ENCODE measurements at places on chromosomes 13 and 19.

- DNase-seq = no peak
Measured at GRCh38 chr19:7461841-7462629, 26.8 kb downstream of the PEX11G start.

- DNase-seq = no peak
Measured at GRCh38 chr13:49859560-49859959, 67.1 kb upstream of the KPNA3 start.

- no peak for DNase-seq
Measured at GRCh38 chr19:7063764-7064418, 5.4 kb upstream of the MBD3L3 start.

DNA sequence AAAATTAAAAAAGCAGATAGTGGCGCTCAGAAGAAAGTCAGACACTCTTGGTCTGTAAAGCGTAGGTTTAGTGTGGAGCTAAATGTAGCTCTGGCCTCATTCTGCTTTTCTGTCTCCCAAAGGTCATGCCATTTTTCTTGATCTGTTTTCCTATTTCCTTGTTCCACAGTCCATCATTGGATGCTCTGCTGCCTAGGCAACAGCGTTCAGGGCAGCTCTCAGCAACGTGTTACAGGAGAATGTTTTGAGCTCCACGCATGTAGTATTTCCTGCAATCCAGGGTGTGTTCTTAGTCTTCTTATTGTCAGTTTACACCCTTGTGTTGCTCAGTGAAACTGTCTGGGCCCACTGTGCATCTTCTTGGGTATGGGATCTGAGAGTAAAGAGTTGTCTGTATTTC is 46.0 kb upstream of the PCDH8 start:
- DNase-seq = no peak

DNA sequence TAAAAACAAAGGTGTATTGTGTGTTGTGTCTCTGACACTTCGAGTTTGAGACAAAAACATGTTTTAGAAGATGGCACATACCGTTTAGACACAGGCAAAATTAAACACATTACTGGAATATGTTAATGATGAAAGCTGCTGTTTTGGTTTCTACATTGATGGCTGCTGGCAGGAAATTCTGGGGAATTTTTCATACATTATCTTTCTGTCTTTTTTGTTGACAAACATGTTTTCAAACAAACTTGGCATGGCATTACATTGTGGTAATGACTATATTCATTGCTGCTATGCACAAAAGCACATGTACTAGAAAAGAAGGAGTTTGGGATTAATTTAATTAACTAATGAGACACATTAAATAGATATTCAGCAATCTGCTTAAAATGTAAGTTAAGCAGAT is 1187.6 kb downstream of the OLFM4 start:
- DNase-seq = no peak

GRCh38 chr19:5530701-5531100 is 37.1 kb downstream of the TINCR start:
- DNase-seq = no peak

DNA sequence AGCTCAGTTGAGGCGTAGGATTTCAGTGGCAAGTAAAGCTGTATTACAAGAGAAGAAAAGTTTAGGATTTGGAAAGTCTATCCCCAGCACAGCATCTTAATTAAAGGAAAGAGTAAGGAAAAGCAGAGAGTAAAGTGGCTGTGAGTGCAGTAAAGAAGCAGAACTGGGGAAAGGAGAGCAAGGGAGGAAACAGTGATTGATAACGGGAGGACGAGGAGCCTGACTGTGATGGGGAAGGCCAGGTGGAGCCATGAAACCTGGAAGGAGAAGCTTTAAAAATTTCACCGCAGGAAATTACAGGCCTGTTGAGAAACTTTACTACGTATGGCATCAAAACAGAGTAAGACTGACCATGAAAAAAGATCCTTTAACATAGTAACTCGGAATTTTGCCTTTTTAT is 175.6 kb downstream of the SHISA2 start:
- DNase-seq = no peak

- DNase-seq = no peak
Measured at GRCh38 chr19:1045247-1045603, 5.3 kb downstream of the ABCA7 start.

- DNase-seq = no peak
Measured at GRCh38 chr13:24107955-24108614, 52.4 kb upstream of the SPATA13 start.

- no peak for DNase-seq
Measured at GRCh38 chr19:12987781-12988180, 7.5 kb upstream of the NFIX start.

- DNase-seq = peak; percentile 37
Measured at GRCh38 chr13:51235186-51235585, 13.0 kb downstream of the FAM124A start.

- DNase-seq = no peak
Measured at GRCh38 chr19:19548915-19549759, 11.1 kb downstream of the CILP2 start.

DNA sequence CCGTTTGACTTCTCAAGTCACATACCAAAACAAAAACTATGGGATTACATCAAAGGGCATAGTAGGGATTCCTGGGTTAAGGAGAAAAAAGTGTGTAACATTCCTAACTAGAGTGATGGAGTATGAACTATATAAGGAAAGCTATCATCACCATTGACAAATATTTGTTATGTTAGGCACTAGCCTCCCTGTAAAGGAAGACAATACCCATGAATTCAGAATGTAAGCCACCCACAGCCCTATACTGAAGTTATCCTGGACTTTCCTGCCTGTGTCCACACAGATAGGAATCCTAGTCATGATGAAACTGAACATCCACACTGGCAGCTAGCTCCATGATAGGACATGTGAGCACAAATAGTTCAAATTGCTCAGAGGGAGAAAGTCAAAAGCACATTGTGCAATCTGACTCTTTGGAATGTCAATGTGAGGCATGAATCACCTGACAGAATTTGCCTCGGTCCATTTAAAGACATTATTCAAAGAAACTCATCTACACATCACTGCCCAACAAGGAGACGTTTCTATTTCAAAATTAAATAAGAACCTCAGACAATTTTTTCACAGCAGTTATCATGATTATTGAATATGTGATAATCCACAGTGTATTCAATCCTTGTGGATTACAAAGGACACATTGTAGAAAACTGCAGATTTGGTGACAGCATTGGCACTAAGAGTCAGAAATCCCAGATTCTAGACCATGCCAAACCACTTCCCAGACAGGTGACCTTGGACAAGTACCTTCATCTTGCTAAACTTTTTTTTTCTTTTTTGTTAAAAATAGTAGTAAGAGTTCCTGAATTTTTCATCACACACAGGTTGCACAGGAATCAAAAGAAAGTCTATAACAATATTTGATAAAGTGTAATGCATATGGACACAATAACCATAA is 529.3 kb downstream of the IRS2 start:
- DNase-seq = peak; percentile 42

DNA sequence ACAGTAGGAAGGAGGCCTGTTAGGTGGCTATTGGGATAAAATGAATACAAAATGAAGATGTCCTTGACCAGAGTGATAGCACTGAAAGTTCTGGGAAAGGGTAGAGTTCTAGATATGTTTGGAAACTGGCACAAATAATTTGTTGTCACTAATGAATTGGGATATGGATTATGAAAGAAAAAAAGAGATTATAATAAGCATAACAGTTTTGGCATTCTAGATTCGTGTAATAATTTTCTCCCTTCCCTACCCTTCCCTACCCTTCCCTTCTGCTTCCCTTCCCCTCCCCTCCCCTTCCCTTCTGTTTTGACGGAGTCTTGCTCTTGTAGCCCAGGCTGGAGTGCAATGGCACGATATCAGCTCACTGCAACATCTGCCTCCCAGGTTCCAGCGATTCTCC is 271.0 kb upstream of the PRR20A start:
- no peak for DNase-seq

GRCh38 chr19:37914908-37915307 is 7.9 kb downstream of the SIPA1L3 start:
- no peak for DNase-seq

GRCh38 chr13:91168386-91168711 is 179.1 kb upstream of the MIR17HG start:
- DNase-seq = no peak

DNA sequence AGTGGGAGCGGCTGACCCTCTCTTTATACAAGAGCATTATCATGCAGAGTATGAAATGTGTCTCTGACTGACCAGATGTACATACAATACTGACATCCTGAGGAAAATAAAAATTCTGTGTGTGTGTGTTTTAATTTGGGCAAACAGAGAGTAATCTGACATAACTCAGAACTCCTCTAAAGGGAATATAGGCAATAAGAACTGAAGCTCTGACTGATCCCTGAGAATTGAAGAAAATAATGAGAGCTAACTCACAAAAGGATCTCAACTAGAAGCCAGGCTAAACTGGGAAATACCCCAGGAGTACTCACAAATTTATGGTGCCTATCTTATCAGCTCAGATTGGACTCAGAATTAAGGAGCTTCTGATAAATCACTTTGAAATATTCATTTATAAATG is 539.9 kb downstream of the OLFM4 start:
- no peak for DNase-seq

Data from endothelial cell of umbilical vein (primary cell).